ENCODE measurements at places on chromosomes 2 and 18. TPM values are rescaled to one million over a fixed set of nuclear protein-coding genes. Genes with fewer than 3 reads are reported as not detected.

DNA sequence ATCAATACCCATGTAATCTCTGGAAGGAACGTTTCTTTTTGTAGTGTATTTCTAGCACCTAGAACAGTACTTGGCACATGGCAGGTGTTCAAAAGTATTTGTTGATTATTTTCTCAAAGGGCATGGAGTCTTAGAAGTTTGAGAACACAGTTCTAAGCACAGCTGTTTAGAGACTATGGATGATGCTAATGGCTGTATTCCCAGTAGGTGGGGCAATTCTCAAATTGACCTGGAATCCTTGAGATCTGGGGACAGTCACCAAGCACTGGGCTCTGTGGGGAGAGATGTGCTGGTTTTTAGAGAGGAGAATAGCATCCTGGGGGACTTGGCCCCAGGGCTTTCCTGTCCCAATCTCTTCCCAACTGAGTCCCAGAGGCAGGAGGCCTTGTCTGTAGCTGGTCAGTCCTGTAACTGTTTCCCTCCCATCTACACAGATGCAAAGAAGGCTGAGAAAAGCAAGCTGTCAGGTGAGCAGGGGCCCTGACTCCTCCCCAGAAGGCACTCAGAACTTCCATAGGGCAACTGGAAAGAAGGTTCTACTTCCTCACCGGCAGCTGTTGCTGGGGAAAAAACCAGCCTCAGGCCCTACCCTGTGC is 17.5 kb upstream of the IL36G start:
- H3K4me1 ChIP-seq, result no peaks in the 10 kb centered on the region
- no peak overlapping the region for H3K27ac ChIP-seq
- H3K36me3 ChIP-seq, result no peaks in the 10 kb centered on the region
- DNase-seq, result no peak
- H3K4me3 ChIP-seq, result no peak overlapping the region

MARCHF7 gene
- total RNA-seq, result 76.5 TPM

- peaks cover 22% of the 10 kb centered on the region for H3K27me3 ChIP-seq
- H3K4me1 ChIP-seq, result no peaks in the 10 kb centered on the region
- H3K36me3 ChIP-seq, result no peaks in the 10 kb centered on the region
- DNase-seq, result no peak
Observed at GRCh38 chr2:47293976-47294375, 109.0 kb upstream of the MSH2 start.

- H3K4me1 ChIP-seq, result peaks cover 8% of the 10 kb centered on the region
- H3K27ac ChIP-seq, result no peak overlapping the region
- H3K27me3 ChIP-seq, result no peaks in the 10 kb centered on the region
- H3K36me3 ChIP-seq, result peaks cover 2% of the 10 kb centered on the region
- no peak overlapping the region for H3K4me3 ChIP-seq
Observed at GRCh38 chr2:168645696-168646338, 156.6 kb upstream of the NOSTRIN start.

- no peak overlapping the region for H3K4me3 ChIP-seq
- no peak overlapping the region for H3K27ac ChIP-seq
- no peaks in the 10 kb centered on the region for H3K27me3 ChIP-seq
Observed at GRCh38 chr2:56318147-56318546, 134.4 kb downstream of the CCDC85A start.

All from activated T-helper 1 cell treated with anti-CD3 and anti-CD28 coated beads, Interleukin-12 subunit alpha, Interleukin-12 subunit beta, Interleukin-2, Interleukin-4 antibody, amounts not matched to agents 30 ng/mL and 10 ng/mL and 1 ng/mL, durations not matched to agents 14 hours and 24 hours and 36 hours (primary cell).